ENCODE measurements at places on chromosomes 1 and 21.

DNA sequence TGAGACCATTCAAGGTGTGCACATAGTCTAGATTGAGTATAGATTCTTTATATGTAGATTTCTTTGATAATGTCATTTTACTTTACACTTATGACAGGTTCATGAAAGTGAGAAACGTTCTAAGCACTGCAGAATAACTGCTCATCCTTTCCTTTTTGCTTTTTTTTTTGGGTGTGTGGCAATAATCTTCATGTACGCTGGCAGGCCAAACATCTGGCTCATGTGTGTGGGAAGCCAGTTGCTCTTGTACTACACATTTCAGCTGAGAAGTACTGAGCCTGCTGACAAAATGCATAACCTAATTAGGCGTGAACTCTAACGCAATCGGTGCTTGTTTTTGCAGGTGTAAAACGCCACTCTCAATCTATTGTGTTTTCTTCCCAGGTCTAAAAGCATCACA lies 350.8 kb upstream of the KAZN start:
- no peak for DNase-seq

DNA sequence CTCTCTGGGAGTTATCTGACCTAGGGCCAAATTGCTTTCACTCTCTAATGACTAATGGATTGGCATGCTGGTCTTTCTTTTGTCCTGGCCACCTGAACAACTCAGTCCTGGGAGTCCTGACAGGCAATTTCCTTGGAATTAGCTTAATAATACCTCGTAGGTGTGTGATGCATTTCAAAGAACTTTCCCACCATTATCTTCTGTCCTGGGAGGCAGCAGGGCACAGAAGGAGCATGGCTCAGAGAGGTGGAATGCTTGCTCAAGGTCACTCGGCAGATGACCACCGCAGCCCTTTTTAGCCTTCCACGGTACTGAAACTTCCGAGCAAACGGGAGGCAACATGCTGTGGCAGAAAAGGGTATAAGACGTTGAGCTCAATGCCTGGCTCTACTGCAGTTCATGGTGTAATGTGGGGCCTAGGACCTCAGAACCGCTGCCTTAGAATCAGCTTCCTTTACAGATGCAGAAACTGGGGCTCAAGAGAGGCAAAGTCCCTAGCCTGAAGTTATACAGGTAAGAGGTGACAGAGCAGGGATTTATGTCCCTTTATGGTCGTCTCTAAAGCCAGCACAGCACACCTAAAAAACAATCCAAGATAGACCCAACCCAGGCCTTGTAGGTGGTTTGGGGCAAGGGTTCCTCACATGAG lies 3.2 kb downstream of the ID3 start:
- no peak for DNase-seq

DNA sequence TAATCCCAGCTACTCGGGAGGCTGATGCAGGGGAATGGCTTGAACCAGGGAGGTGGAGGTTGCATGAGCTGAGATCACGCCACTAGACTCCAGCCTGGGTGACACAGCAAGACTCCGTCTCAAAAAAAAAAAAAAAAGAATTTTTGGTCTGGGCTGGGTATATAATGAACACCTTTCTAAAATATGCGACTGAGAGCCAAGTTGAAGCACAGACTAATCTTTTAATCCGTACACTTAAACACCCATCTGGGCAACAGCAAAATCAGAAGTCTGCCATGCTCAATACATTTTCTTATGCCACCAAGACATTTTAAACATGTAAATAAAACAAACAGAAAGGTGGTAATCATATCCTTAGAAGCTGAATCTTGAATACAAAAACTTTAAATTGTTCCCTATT lies 31.6 kb upstream of the ABCB10 start:
- DNase-seq = no peak

- DNase-seq = peak; percentile 49
These were observed 25.1 kb downstream of the IRF2BP2 start for GRCh38 chr1:234584926-234585325.

- peak; percentile 61 for DNase-seq
These were observed 4.3 kb upstream of the SPATC1L start for GRCh38 chr21:46188226-46189212.

- no peak for DNase-seq
These were observed 10.2 kb downstream of the IL24 start for GRCh38 chr1:206907304-206907991.

DNA sequence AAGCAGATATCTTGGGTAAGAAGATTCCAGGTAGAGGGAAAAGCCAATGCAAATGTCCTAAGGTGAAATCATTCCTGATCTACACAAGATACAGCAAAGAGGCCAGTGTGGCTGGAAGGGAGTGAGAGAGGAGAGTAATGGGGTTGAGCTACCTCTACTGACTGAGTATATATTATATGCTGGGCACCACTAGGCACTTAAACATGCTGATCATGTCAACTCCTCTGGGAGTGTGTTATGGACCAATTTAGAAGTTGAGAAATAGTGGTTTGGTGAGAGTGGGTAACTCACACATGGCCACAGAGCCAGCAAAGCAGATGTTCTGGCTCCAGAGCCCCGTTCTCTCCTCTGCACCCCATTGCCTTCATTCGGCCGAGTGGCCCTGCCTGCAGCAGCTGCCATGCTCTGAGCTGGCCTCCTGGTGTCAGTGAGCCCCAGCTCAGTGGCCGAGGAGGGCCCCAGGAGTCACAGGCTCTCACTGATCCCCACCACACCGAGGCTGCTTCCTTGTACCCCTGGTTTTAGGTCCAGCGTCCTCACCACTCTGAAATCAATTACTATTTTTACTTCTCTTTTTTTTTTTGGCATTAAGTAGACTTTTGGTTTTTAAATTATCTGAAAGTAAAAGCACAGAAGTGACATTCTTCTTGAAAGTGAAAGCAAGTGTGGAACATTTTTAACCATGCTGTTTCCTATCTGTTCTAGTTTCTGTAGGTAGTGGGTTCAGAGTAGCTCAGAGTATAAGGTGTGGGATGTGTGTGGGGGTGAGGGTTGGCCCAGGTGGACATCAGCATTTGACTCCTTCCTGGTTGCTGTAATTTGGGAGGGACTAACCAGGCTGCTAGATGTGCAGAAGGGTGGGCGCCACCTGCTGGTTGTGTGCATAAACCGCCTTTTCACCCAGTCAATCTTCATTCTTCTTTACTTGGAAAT lies 45.8 kb upstream of the CRNN start:
- DNase-seq = peak; percentile 12

GRCh38 chr21:42175110-42175710 lies 43.7 kb upstream of the ABCG1 start:
- no peak for DNase-seq

DNA sequence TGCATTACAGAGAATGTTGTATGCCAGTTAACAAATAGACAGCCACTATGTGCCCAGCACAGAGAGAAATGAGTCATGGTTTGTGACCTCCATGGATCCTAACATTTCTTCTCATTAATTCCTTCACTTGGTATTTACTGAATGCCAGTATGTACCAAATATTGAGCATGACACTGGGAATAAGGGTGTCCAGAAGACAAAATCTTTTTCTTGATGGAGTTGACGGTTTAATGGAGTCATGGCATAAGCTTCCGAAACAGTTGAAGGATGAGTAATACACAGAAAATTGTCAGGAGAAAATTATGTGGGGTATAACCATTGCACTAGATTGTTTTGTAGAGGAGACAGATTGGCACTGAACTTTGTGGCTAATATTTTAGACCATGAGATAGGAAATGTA lies 36.9 kb downstream of the PTGFR start:
- no peak for DNase-seq

- no peak for DNase-seq
These were observed 596 bp downstream of the CD247 start for GRCh38 chr1:167517535-167518330.

DNA sequence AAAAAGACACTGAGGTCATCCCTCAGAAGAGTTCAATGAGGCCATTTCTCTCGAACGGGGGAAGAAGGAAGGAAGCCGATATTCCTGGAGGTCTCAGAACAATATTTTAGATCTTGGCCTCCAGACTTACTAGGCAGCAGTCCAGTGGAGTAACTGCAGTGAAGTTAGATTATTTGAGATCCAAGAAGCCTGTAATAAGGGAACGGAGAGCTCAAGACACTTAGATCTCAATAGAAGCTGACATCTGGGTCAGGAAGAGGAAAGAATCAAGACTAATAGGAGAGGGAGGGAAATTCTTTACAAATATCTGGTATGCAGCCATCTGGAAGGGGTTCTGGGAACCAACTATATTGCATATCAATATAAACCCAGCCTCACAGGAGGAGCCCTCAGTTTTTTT lies 13.6 kb upstream of the ENAH start:
- no peak for DNase-seq

DNA sequence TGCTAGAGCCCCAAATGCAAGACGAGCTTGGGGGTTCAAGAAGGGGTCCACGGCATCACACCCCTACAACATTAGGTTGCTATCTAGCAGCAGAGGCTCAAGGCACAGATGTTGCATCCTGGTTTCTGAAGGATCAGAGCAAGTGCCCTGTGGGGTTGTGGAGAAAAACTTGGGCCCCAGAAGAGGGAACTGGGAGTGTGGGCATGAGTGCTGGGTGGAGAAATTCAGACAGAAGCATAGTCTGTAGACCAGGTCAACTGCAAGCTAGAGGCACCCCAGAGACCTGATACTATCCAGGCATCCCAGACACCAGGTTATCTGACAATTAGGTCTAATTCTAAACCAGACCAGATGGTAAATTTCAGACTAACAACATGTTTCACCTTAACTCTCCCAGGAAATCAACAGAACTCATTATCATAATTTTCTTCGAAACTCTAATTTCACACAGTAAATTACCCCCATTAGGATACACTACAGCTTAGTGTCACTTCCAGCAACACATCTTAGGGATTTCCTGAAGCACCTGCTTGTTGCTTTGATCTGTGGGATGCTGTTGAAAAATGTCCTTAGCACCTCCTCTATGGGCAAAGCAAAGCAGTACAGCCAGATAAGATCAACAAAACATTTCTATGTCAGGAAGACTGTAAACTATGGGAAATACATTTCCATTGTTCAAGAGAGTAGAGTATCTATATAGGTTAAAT lies 179.3 kb downstream of the VAV3 start:
- DNase-seq = no peak

GRCh38 chr1:202107801-202108731 lies 14.7 kb upstream of the GPR37L1 start:
- peak; percentile 78 for DNase-seq

DNA sequence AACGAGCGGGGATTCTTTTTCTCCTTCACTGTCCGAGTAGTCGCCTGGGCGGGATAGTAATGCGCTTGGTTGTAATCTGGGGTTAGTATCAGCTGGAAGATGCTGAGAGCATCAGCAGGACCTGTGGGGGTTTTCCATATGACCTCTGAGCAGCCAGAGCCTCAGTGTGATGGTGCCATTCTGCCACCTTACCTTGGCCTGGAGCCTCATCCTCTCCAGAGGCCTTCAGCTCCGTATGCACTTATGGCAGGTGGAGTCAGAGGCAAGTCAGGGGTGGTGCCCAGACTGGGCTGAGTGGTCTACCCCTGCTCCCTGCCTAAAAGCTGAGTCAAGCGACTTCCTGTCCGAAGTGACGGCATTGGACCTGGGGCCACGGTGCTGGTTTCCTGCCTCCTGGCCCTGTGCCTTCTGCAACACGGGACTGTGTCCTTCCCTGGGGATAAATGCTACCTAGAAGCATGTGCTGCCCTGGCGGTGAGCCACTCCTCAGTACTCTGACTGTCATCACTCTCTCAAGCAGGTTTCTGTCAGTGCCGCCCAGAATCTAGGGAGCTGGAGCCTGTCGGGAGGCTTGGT lies 24.7 kb downstream of the TENT5C start:
- no peak for DNase-seq

DNA sequence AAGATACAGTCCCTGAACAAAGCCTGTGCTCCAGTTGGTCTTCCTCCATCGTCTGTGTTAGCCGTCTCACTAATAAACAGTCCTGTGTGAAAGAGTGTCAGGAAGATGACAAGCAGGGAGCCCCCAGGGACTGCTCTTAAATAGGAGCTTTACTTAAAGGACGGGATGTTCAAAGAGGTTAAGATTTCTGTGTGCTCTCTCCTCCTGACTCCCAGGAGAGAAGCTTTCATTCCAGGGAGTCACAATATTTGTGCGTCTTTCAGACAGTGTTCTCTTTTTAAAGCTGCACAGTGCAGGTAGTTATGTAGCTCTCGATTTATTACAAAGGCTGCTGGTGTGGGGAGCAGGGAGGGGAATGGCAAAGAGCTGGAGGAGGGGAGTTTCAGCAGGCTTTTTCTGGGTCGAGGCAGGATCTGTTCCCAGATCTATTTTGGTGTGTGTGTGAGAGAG lies 43.5 kb downstream of the STYXL2 start:
- DNase-seq = no peak

GRCh38 chr1:164608651-164609057 lies 49.7 kb downstream of the PBX1 start:
- no peak for DNase-seq

DNA sequence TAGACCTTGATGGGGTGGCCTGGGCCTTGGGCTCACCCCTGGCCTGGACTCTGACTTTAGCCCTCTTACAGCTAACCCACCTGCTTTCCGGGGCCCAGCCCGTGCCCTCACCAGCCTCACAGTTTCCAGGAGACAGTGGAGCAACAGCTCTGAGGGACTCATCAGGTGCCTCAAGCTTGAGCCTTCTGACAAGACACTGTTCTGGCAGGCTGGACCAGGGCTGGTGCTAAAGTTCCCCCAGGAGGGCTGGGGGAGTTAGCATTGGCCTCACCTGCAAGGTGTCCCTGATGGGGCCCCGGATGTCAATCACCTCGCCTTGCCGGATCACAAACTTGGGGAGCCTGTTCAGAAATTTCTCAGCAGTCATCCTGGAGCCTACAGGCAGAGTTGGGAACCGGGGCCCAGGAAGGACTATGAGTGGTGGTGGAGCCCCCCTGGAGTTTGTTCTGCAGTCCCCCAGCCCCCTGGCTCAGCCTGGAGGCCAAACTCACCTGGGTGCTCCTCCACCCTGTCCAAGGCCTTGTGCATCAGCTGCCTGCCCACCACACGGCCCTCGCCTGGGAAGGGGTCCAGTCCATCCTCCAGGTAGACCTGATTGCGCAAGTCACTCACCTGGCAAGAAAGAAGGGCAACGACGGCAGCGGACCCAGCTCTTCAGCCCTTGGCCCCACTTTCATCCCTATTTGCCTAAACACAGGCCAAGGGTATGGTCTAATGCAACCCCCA lies 4.1 kb downstream of the SH3BGRL3 start:
- DNase-seq = no peak

- no peak for DNase-seq
These were observed 46.5 kb upstream of the PARP1 start for GRCh38 chr1:226454349-226454748.

DNA sequence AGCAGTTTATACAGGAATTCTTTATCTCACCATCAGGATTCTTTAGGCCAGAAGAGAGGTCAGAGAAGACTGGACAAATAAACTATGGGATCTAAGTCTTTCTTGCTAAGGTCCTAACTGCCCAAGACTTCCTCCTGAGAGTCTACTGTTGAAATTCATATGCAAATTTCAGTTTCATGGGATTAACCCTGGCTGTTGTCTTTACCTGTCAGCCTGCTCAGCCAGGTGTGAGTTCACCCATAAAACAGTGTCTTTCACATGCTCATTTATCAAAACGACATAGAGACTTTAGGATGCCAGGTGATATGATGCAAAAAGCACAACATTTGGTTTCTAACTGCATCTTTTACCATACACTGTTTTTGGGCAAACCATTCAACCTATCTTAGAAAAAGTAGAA lies 211.0 kb downstream of the PDE4B start:
- no peak for DNase-seq
